ENCODE measurements at places on chromosomes 5 and 9. TPM values are rescaled to one million over a fixed set of nuclear protein-coding genes. Genes with fewer than 3 reads are reported as not detected.

Gene SGCD
- 4.5 TPM for polyA plus RNA-seq

Gene PPP3R2
- polyA plus RNA-seq: 0.31 TPM

Gene CSF1R
- 0.25 TPM for polyA plus RNA-seq

Gene LCN15
- not detected for polyA plus RNA-seq

Gene ERAP2
- not detected for polyA plus RNA-seq

Gene ASTN2
- polyA plus RNA-seq: 24.6 TPM

Gene TMED9
- polyA plus RNA-seq: 12.0 TPM

Gene CARTPT
- polyA plus RNA-seq: not detected

Gene SPINK4
- polyA plus RNA-seq: not detected

Gene SH3GL2
- 328 TPM for polyA plus RNA-seq

Gene NME5
- polyA plus RNA-seq: 113 TPM

Gene SMIM32
- 2.4 TPM for polyA plus RNA-seq

Gene ZDHHC11B
- polyA plus RNA-seq: 5.4 TPM

Gene NEUROG1
- not detected for polyA plus RNA-seq

Gene ASS1
- polyA plus RNA-seq: 18.5 TPM

Gene TARS1
- 122 TPM for polyA plus RNA-seq

Gene SPINK7
- not detected for polyA plus RNA-seq

Gene ZBTB26
- polyA plus RNA-seq: 0.74 TPM

Gene F12
- polyA plus RNA-seq: 1.3 TPM

Gene MSMP
- polyA plus RNA-seq: not detected

Gene BNC2
- polyA plus RNA-seq: 0.07 TPM

Gene ABO
- polyA plus RNA-seq: 0.10 TPM

Gene IFNA16
- polyA plus RNA-seq: not detected

Gene DHX29
- polyA plus RNA-seq: 32.1 TPM

Gene SH2D3C
- polyA plus RNA-seq: 1.3 TPM

Data from Purkinje cell (primary cell).